Kidney epithelial cell (primary cell): ENCODE measurements at places on chromosomes 12 and 14.

DNA sequence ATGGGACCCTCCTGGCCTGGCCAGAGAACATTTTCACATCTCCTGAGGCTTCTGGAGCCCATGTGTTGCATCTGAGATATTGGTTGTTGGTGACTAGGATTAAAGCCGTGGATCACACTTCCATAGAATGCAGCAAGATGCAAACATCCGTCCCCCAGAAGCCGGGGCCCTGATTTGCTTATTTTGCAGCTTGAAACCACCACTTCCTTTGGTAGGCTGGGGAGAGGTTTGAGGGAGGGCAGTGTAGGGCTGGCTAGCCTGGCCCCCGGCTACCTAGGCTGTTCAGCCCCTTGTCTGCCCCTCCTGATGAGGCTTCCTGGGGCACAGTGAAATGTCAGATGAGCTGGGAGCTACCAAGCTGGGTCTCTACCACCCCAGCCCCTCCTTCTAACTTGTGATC lies 209.7 kb upstream of the PWP1 start:
- DNase-seq: no peak

DNA sequence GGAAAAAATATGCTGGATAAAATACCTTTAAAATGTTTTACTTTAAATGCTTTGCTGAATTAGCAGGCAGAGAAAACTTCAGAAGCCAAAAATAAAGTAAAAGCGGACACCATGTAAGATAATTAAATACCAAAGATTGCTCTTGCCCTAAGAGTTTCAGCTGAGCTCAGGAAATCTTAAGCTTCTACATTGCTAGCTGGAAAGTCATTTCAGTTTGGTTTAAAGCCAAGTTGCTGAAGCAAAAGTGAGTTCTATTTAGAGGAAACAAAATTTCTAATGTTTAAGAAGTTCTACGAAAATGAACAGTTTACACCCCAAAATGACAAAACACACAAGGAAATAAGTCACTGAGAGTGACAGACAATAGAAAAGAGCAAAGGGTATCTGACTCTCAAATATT lies 310.0 kb downstream of the ADAMTS20 start:
- DNase-seq: no peak

GRCh38 chr12:48019639-48020265 lies 15.5 kb upstream of the COL2A1 start:
- DNase-seq: no peak

DNA sequence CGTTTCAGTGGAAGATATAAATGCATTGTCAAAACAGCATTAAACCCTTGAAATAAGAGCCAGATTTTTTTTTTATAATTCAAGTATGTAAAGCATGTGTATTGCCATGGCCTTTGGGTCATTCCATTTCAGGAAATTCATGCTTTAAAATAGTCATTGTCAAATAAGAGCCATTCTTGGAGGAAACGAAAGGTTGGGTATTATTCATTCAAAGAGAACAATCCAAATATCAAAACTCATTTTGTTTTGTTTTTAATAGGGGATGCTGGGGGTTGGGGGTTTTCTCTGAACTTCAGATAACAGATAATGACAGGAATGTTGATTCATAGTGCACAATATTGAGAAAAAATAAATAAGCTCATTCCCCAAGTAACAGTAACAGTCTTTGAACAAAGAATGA lies 174.4 kb upstream of the NUDT4 start:
- no peak for DNase-seq

DNA sequence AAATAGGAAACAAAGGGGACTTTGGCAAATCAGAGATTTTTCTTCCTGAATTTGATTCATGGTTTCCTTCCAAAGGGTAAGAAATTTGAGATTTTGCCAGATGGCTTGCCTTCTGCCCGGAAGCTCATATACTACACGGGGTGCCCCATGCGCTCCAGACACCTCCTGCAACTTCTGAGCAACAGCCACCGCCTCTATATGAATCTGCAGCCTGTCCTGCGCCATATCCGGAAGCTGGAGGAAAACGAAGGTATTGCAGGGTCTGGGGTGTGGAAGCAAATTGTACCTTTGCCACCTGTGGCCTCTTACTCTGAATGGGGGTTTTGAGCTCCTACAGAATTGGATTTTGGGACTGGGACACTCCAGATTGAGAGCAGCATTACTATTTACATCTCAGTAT lies 63.5 kb downstream of the FRMD6 start:
- no peak for DNase-seq

- no peak for DNase-seq
Observed at GRCh38 chr12:95130096-95130495, 56.7 kb upstream of the NR2C1 start.

DNA sequence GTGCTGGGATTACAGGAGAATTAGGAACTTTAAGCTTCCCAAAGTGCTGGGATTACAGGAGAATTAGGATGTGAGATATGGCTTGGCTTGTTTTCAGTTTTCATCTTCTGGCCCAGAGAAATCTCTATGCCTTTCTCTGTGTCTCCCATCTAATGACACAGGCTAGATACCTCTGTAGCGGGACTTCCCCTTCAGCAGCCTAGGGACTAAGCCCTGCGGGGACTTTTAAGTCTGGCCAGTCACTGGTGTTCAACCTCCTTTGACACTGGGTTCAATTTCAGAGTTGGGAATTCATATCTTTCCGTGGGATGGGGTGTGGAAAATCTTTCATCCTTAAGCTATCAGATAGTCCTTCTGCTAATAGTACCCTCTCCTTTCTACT lies 6.2 kb downstream of the RFC5 start:
- DNase-seq: no peak

DNA sequence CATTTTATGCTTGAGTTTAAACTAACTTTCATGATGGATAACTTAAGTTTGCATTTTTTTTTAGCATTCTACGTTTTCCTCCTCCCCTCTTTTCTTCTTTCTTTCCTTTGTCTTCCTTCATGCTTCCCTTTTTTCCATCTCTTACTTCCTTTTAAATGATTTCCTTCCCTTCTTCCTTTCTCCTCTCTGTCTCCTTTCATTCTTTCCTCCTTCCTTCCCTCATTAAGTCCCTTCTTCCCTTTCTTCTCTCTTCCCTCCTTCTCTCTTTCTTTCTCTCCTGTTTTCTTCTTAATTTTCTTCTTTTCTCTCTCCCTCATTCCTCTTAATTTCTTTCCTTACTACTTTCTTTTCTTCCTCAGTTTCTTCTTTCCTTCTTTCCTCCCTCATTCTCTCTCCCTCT lies 376.0 kb downstream of the LRIG3 start:
- no peak for DNase-seq

- no peak for DNase-seq
Observed at GRCh38 chr12:5497329-5498053, 65.6 kb downstream of the NTF3 start.
